ENCODE measurements at places on chromosomes 3 and 15.

- no peak overlapping the region for H3K27ac ChIP-seq
- peaks cover 22% of the 10 kb centered on the region for H3K4me1 ChIP-seq
- no peak for DNase-seq
- no peak overlapping the region for H3K4me3 ChIP-seq
These were observed 34.2 kb downstream of the PRTG start for GRCh38 chr15:55708720-55709119.

DNA sequence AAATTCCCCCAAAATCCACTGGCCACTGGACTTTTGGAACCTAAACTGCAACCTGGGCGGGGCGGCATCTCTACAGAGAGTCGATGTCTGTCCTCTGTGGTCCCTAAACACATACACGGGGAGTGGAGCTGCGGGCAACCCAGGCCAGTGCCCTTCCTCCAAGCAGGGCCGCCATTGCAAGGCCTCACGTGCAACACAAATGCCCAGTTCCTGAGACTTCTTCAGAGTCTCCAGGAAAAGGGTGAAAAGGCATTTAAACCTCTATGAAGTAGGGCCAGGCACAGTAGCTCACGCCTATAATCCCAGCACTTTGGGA lies 4.9 kb downstream of the MUC4 start:
- no peaks in the 10 kb centered on the region for H3K36me3 ChIP-seq
- no peak overlapping the region for H3K4me3 ChIP-seq
- peaks cover 20% of the 10 kb centered on the region for H3K4me1 ChIP-seq
- peaks cover 7% of the 10 kb centered on the region for H3K27me3 ChIP-seq
- DNase-seq = no peak

DNA sequence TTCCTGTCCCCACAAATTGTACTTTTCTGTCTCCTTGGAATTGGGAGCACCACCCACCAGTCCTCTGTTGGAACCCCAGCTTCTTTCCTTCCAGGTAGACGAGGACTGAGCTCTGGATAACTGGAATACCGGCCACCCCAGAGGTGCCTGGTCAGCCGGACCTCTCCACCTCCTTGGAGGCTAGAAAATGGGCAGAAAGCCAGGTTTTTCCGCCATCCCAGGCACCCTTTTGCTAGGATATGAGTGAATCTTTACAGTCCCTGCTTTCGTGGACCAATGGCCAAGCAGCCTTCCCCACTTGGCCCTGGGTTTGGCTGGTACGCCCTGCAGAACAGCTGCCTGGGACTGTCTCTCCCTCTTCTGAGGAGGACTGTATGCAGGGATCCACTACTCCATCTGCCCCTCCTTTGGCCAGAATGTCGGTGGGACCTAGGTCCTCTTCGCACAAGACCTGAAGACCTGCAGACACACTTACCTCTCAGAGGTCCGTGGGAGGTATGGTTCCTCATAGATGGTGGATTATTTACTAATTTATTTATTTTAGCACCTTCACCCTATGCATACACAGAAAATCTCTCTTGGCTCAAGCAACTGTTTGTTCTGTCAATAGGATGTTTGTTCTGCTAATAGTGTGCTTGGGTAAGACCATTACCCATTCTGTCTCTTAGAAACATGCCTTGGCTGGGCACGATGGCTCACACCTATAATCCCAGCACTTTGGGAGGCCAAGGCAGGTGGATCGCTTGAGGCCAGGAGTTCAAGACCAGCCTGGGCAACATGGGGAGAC lies 8.6 kb upstream of the CHAC1 start:
- no peak overlapping the region for H3K27ac ChIP-seq
- H3K36me3 ChIP-seq = no peaks in the 10 kb centered on the region
- peaks cover 17% of the 10 kb centered on the region for H3K4me1 ChIP-seq
- peaks cover 9% of the 10 kb centered on the region for H3K27me3 ChIP-seq
- no peak for DNase-seq

DNA sequence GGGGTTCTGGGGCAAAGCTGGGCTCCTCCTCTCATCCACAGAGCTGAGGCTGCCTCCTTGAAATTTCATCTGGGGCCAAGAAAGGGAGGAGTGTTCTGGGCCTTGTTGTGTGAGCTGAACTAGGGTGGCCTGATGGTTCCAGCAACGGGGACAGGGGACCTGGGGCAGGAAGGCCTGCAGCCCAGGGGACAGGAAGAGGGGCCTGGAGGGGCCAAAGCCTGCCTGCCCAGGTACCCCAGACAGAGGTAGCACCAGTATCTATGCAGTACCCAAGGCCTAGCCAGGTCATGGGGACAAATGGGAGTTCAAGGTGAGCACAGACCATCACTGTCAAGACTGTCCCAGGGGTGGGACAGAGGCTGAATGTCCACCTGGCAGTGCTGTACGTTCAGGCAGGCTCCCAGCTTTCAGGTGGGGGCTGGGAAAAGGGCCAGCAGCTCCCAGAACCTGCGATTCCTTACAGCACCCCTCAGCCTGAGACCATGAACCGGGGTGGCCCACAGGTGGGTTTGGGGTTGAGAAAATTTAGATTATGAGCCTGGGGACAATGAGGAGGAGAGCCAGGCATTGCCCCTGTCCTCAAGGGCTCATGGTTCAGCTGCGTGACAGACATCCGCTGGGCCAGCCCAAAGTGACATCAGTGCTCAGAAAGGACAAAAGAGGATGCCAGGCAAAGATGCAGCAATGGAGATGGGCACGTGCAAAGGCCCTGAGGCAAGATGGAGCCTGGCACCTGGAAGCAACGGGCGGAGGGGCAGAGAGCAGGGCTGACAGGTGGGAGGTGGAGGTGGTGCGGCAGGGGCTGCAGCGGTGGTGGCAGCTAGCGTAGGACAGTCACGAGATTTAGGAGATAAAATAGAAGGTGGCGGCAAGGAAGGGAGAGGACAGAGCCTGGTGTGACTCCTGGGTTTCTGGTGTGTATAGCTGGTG lies 28.0 kb downstream of the PSTPIP1 start:
- H3K4me3 ChIP-seq = no peak overlapping the region
- H3K27ac ChIP-seq = no peak overlapping the region
- H3K27me3 ChIP-seq = peaks cover 5% of the 10 kb centered on the region
- peaks cover 6% of the 10 kb centered on the region for H3K4me1 ChIP-seq
- H3K36me3 ChIP-seq = no peaks in the 10 kb centered on the region

GRCh38 chr3:128800241-128801187 lies 74.5 kb downstream of the RAB7A start:
- no peak overlapping the region for H3K27ac ChIP-seq
- peaks cover 8% of the 10 kb centered on the region for H3K4me1 ChIP-seq
- H3K4me3 ChIP-seq = no peak overlapping the region

DNA sequence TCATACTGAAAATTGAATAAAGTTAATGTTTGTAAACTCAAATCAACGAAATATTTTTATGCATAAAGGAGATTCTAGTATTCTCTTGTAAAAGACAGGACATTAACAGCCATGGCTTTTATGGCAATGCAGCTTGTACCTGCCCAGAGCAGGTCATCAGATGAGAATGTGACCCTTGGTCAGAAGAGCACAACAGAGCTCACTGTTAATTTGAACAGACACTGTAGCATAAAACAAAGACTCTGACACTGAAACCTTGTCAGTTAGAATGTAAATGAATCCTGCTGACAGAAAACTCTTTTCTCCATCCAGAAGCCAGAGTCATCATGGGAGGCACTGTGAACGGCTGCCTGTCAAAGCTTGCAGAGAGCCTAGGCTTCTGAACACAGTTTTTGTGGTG lies 410.6 kb downstream of the RAP2B start:
- H3K36me3 ChIP-seq = no peaks in the 10 kb centered on the region
- no peak overlapping the region for H3K4me3 ChIP-seq
- no peak overlapping the region for H3K27ac ChIP-seq
- no peaks in the 10 kb centered on the region for H3K4me1 ChIP-seq

GRCh38 chr3:52682016-52682415 lies 3.7 kb downstream of the PBRM1 start:
- peaks cover 32% of the 10 kb centered on the region for H3K4me1 ChIP-seq
- no peak for DNase-seq
- peaks cover 15% of the 10 kb centered on the region for H3K36me3 ChIP-seq
- no peak overlapping the region for H3K4me3 ChIP-seq
- H3K27me3 ChIP-seq = no peaks in the 10 kb centered on the region
- peak overlapping the region; percentile 83 for H3K27ac ChIP-seq

DNA sequence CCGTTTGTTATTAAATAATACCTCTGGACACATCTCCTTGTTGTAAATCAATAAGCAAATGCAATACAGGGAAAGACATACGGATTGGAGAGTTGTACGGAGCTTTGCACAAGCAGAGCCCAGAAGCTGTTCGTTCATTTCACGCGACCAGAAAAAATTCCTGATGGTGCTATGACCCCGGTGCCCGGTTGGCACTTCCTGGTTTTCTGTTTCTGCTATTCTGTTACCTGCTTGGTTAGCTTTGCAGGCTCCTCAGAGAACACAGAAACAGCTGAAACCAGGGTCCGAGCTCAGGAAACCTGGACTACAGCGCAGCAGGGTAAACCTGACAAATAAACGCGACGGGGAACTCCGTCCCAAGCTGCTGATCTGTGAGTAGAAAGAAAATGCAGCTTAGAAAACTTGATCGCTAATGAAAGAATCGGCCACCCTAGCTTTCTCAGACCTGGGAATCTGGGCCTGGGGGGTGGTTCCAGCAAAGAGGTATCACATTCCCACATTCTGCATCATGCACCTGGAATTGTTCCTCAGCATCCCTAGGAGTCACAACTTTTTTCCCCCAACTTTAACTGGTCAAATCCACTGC lies 845 bp downstream of the CNTN3 start:
- peak overlapping the region; percentile 65 for H3K4me3 ChIP-seq
- no peak overlapping the region for H3K27ac ChIP-seq
- H3K36me3 ChIP-seq = no peaks in the 10 kb centered on the region

GRCh38 chr3:39038165-39038564 lies 13.6 kb downstream of the SCN11A start:
- no peak overlapping the region for H3K4me3 ChIP-seq
- H3K27me3 ChIP-seq = peaks cover 21% of the 10 kb centered on the region
- H3K36me3 ChIP-seq = no peaks in the 10 kb centered on the region

DNA sequence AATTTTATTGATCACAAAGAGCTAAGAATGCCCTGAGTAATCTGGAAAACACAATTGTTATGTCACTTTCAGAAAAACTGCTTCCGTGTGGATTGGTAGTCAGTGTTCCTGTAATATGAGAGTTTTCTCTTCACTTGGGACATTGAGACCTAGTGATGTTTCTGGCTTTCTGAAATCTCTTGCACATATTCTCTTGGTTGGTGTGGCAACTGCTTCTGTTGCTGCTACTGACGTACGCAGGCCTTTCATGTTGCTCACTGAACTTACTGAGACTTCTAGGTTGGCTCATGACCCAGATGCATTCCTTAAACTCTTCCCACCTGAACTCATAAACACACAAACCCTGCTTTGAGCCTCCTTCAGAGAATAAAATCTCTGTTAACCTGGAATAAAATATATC lies 175.0 kb upstream of the PFN2 start:
- no peak overlapping the region for H3K27ac ChIP-seq
- no peaks in the 10 kb centered on the region for H3K36me3 ChIP-seq
- peaks cover 29% of the 10 kb centered on the region for H3K4me1 ChIP-seq
- no peak overlapping the region for H3K4me3 ChIP-seq
- no peaks in the 10 kb centered on the region for H3K27me3 ChIP-seq
- no peak for DNase-seq

DNA sequence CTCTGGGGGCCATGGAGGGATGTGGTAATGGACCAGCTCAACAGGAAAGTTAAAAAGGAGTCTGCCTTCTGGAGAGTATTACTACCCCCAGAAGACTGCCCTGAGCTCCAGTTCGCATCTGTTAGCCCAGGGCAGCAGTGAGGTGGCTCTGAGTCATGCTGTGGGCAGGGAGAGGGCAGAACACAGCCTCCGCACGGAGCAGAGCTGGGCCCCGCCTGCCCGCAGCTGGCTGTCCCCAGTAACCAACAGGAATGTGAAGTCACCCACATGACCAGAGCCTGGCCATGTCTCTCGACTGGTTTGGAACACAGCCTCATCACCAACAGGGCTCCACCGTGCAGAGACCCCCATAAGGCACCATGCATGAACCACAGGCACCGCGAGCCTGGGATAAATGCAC lies 62.1 kb downstream of the CYFIP1 start:
- H3K27me3 ChIP-seq = no peaks in the 10 kb centered on the region
- peaks cover 41% of the 10 kb centered on the region for H3K36me3 ChIP-seq
- H3K4me1 ChIP-seq = no peaks in the 10 kb centered on the region
- no peak for DNase-seq
- H3K27ac ChIP-seq = no peak overlapping the region
- no peak overlapping the region for H3K4me3 ChIP-seq

GRCh38 chr3:184652465-184652864 lies 59.4 kb downstream of the MAGEF1 start:
- H3K36me3 ChIP-seq = peaks cover 5% of the 10 kb centered on the region
- peak overlapping the region; percentile 66 for H3K27ac ChIP-seq
- H3K27me3 ChIP-seq = no peaks in the 10 kb centered on the region
- H3K4me3 ChIP-seq = no peak overlapping the region

- no peaks in the 10 kb centered on the region for H3K36me3 ChIP-seq
- no peak overlapping the region for H3K4me3 ChIP-seq
- H3K27me3 ChIP-seq = no peaks in the 10 kb centered on the region
- H3K27ac ChIP-seq = no peak overlapping the region
These were observed 5.0 kb upstream of the SGO1 start for GRCh38 chr3:20190991-20191390.

DNA sequence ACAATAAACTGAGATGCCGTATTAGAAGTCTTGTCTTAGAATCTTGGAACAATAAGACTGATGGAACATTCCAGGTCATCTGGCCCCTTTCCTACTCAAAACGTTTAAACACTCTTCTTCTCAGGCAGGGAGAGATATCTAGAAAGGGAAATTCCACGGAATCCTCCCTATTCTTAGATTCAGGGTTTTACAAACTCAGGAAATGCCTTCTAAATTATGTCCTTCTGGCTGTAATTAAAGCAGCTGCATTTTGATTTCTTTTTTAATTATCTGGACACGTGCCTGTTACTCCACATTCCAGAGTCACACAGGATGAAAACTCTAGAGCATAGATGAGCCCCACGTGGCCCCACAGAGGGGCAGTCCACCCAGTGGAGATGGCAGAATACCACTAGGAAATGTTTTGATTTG lies 41.5 kb upstream of the MTMR10 start:
- peak overlapping the region; percentile 95 for H3K27ac ChIP-seq
- H3K4me1 ChIP-seq = peaks cover 29% of the 10 kb centered on the region
- no peak for DNase-seq
- no peak overlapping the region for H3K4me3 ChIP-seq
- no peaks in the 10 kb centered on the region for H3K36me3 ChIP-seq

DNA sequence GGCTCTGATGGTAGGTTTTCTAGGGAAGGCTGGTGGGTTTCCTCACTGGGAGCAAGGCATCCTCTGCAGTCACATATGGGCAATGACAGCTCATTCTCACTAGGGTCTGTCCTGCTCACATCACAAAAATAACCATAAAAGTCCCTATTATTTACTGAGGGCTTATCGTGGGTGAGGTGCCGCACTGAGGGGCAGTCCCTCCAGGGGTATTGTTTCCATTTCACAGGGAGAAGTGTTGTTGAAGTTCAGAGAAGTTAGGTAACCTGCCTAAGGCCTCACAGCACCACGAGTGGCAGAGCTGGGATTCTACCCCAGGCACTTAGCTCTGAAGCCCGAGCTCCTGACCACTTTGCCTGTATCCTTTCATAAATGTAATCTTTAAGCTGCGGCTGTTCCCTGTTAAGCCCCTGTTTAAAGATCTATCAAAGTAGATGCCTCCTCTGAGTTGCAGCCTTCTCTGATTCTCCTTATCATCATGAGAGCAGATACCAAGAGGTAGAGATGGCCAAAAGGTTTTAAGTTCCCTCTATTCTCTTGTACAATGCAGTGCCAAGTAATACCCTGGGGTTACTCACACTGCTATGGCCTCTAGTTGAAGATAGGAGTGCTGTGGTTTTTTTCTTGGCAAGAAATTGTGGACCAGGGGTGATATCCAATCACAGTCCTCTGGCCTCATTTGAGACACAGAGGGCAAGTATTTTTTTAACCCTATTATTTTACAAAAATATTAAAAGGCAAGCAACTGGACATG lies 107.0 kb downstream of the RPLP1 start:
- H3K4me1 ChIP-seq = peaks cover 9% of the 10 kb centered on the region
- H3K4me3 ChIP-seq = no peak overlapping the region
- H3K27ac ChIP-seq = no peak overlapping the region
- H3K27me3 ChIP-seq = peaks cover 2% of the 10 kb centered on the region
- DNase-seq = no peak
- no peaks in the 10 kb centered on the region for H3K36me3 ChIP-seq
